ENCODE measurements at places on chromosomes 7 and 10.

GRCh38 chr10:110209926-110210673 is 2.7 kb downstream of the MXI1 start:
- peak; percentile 69 for DNase-seq

- DNase-seq = no peak
Observed at GRCh38 chr10:6926971-6927370, 346.9 kb upstream of the PRKCQ start.

- DNase-seq = no peak
Observed at GRCh38 chr10:35435824-35436223, 99.5 kb downstream of the CCNY start.

DNA sequence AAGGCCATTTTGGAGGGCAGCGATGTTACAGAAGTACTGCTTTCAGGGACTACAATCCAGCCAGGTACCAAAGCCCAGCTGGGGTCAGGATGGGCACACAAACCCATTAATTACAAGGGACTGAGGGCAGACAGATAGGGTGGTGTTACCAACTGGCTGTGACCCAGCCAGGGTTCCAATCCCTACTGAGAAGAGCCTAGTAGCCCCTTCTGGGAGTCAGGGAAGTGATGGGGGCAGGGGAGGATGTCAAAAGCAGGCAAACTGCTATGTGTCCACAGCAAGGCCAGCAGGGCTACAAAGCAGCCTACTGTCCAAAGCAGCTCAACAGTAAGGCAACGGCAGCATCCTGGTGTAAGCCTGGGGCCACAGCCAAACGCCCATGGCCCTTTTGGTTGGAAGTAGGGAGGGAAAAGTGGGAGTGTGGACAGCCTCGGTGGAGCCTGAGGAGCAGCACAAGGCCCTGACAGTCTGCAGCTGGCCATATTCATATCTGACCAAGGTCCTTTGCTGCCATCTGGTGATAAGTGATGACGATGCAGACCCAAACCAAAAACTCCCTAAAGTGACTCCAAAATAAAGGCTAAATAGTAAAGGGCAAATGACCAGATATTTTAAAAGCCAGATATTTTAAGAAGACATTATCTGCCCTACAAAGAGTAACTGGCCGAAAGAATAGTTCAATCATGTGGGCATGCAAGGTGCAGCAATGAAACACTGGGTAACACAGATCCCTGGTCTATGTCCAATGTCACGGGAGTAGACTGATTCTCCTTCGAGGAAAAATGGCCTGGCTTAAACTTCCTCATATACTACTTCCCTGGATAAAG is 56.9 kb downstream of the XPNPEP1 start:
- DNase-seq = no peak

DNA sequence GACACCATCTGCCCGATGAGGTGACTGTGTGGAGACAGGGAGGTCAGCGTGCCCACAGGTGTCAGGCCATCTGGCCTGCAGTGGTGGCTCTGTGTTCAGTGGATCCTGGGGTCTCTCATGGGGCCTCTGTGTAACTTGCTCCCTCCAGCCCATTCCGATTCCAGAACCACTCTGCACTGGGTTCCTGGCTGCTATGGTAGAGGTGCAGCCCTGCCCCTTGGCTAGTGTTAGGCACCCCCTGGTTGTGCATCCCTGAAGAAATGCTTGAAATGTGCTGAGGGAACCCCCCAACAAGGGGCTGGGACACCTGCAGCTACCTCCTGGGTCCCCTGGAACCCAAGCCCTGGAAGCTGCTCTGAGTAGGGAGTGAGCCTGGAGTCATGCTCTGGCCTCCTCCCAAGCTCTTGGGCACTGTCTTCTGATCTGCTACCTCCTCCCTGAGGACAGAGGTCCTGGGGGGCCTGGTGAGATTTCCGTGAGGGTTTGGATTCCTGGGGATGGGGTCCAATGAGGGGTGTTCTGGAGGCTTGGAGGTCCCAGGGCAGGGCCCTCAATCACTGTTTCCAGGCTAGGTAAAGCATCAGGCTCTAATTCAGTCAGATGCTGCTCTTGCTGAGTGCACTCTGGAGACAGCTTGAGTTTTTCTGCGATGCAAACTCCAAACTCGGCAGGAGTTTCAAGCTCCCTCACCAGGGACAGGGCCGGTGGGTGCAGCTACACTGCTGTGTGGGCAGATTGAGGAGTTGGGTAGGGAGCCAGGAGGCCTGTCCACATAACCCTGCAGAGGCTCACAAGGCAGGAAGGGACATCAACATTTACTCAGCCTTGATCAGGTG is 27.7 kb downstream of the RAMP3 start:
- peak; percentile 5 for DNase-seq

DNA sequence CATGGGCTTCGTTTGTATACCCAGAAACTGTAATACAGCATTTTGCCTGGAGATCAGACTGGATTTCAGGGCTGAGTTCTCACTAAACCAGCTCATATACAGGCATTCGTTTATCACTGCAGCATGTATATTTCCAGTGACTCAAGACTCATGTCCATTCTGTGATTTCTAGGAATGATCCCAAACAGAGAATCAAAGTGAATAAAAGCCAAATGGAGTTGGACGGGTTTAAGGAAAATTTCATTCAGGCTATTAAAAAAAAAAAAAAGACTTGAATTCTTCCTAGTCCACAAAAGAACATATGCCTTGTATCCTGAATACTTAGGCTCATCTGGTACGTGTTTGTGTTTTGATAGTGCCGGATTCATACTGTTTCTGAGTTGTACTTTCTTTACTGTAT is 46.8 kb downstream of the TET1 start:
- no peak for DNase-seq

DNA sequence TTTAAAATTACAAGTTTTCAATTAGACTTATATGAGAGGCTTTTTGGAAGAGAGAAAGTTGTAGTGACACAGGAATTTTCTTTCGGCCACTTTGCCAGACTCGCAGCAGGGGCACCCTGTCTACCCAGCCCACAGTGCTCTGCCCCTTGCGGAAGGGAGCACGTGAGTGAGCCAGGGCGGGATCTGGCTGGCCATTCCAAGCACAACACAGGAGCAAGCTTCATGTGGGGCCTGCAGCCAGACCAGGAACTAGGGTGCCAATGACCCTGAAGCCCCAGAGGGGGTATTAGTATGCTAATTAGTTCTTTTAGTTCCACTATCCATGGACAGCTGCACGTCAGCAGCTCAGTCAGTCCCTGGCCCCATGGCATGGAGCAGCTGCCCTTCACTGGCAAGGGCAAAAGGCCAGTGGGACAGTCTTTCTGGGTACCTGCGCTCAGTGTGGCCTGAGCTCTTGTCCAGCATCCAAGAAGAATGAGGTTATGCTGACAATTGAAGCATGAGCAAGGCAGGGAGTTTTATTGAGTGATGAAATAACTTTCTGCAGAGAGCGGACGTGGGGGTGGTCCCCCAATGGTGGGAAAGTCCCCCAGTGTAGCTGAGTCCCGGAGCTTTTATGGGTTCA is 251.1 kb upstream of the CSTF2T start:
- no peak for DNase-seq

- no peak for DNase-seq
Observed at GRCh38 chr7:17654940-17655339, 285.4 kb downstream of the SNX13 start.

- no peak for DNase-seq
Observed at GRCh38 chr7:102292813-102293798, 6.4 kb downstream of the SH2B2 start.

GRCh38 chr7:128378637-128379036 is 17.1 kb upstream of the PRRT4 start:
- no peak for DNase-seq

DNA sequence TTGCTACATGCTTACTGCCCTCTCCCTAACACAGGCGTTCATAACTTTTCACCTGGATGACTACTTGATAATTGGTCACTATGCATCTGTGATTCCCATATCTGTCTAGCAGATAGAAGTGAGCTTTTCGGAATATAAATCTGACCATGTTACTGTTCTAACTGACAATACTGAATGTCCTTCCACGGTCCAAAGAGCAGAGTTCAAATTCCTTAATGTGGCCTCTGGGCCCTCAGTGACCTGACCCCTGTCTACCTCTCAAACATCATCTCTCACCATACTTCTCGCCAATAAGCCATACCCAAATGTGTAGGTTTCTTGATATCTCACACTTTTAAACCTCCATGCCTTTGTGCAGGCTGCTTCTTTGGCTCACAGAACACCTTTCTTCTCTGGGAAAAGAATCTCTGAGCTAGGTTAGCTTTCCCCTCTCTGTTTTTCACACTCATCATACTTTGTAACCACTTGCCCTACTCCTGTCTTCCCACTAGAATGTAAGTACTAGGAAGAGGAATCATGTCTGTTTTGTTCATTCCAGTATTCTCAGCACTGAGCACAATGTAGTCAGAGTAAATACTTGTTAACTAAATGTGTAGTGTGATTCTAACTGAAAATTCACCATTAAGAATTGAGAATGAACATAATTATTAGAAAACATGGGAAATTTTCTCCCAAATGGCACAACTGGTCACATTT is 39.2 kb upstream of the LRRC17 start:
- DNase-seq = no peak

- no peak for DNase-seq
Observed at GRCh38 chr10:102718220-102718619, 3.8 kb downstream of the SFXN2 start.

DNA sequence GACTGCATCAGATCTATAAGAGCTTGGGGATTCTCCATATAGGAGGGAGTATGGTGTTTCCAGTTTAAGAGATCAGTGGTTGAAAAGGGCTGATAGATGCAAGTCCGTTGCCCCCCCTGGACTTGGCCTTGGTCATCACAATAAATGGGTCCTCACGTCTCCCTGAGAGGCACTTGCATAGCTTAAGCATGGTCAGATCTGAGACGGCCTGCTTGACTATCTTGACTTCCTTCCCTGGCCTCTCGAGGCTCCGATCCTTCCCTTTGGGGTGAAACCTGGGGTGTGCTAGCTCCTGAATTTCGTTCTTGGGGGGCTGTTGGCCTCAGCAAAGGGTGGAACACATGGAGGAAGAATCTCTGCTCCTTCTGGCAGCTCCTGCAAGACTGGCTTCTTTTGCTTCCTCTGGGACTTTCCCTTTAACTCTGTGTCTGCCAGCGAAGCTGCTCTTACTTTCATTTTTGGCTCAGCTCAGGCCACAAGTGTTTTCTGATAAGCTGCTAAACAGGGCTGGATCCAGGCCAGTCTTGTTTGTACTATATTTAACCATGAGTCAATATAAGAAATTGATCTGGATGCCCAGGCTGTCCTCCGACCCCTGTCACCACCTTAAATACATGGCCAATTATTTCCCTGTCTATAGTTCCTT is 11.2 kb upstream of the ZNF485 start:
- DNase-seq = peak; percentile 39

DNA sequence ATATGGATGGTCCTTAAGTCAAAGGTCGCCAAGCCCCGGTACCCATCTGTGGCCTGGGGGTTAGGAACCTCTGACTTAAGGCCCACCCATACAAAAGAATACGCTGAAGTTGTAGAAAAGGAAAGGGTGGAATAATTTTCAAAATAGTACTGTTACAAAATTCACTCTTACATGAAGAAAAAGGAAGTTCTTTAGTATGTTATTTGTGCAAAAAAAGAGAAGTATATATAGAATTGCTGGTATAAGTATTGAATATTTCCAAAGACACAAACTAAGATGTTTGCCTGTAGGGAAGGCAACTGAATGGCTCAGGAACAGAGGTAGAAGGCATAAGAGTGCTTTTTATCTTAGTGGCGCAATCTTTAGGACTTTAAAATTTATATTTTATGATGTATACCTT is 78.7 kb downstream of the PRLHR start:
- no peak for DNase-seq

- DNase-seq = no peak
Observed at GRCh38 chr7:156582591-156583123, 57.9 kb upstream of the RNF32 start.

DNA sequence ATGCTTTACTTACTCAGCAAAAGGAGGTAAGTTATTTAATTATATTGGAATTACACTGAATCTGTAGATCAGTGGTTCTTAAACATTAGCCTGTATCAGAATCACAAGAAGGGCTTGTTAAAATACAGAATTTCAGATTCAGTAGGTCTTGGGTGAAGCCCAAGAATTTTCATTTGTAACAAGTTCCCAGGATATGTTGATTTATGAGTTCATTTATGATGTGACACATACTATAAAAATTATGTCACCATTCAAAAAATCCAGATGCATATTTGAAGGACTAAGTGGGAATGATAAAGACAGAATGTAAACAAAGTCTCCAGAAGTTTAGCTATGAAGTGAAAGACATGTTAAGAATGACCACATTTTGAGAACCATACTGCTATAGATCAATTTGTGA is 52.3 kb downstream of the HECTD2 start:
- no peak for DNase-seq

All from activated CD4-positive, alpha-beta memory T cell treated with anti-CD3 and anti-CD28 coated beads, Interleukin-2, amount 10 ng/mL, durations not matched to agents 7 days and 5 days (primary cell).